Amniotic stem cell (primary cell): ENCODE measurements at places on chromosomes 4 and X.

- DNase-seq, result no peak
Observed at GRCh38 chr4:88308587-88308986, 24.2 kb upstream of the PPM1K start.

DNA sequence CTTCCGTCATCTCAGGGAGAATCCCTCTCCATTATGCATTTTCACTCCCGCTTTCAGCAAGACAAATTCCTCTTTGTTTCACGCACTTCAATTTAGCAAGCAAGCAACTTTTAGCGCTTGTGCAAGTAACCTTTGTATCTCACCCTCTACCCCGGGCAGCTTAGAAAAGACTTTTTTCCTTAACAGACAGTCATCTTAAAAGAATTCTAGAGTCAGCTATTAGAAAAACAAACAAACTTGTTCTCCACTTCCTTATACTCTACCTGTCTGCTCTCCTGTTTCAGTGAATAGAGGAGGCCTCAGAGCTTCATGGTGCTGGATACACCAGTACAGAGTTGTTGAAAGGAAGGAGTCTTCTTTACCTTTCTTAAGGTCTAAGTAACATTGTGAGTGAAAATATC is 12.1 kb downstream of the TIGD2 start:
- DNase-seq, result no peak

- DNase-seq, result no peak
Observed at GRCh38 chrX:10022580-10023245, 55.6 kb downstream of the CLDN34 start.

GRCh38 chr4:7872264-7872771 is 67.3 kb downstream of the AFAP1 start:
- peak; percentile 85 for DNase-seq

GRCh38 chr4:25759101-25759500 is 103.5 kb downstream of the SLC34A2 start:
- DNase-seq, result no peak

- DNase-seq, result no peak
Observed at GRCh38 chr4:8099981-8100464, 58.6 kb downstream of the ABLIM2 start.

GRCh38 chrX:20066968-20067708 is 49.6 kb downstream of the MAP7D2 start:
- no peak for DNase-seq

GRCh38 chr4:97072666-97073065 is 1070.6 kb downstream of the STPG2 start:
- no peak for DNase-seq

DNA sequence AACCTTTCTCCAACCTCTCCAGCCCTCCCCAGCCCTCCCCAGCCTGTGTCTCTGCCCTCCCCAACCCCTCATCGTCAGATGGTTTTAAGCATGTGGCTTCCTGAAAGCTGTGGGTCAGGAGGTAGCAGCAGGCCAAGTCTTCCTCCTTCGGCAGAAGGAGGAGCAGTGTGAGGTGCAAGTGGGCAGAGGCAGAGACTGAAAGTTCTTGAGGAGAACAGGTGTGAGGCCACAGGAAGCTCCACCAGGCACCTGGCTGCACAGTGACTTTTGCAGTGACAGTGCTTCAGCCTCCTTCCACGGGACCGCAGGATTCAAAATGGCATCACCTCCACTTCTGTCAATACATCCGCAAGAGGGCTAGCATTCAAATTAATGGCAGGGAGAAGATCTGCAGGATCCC is 203.9 kb upstream of the LEF1 start:
- DNase-seq, result no peak
